ENCODE measurements at places on chromosomes 5 and 9.

- DNase-seq = peak; percentile 75
These were observed 10.9 kb downstream of the RAPGEF1 start for GRCh38 chr9:131728961-131729360.

DNA sequence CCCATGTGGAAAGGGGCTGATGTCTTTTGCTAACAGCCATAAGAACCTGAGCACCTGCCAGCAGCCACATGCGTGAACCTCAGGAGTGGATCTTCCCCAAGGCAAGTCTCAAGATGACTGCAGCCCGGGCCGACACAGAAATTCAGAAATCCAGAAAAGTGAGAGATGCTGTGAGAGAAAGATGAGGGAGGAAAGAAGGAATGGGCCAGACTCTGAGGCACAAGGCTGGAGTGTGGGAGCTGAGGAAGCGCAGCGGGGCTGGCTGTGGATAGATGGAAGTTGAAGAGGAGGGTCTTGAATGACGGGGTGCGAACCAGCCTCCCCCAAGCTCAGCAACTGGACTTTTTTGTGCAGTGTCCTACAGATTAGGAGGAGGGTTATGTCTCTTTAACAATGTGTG lies 337.8 kb downstream of the GADD45G start:
- no peak for DNase-seq

DNA sequence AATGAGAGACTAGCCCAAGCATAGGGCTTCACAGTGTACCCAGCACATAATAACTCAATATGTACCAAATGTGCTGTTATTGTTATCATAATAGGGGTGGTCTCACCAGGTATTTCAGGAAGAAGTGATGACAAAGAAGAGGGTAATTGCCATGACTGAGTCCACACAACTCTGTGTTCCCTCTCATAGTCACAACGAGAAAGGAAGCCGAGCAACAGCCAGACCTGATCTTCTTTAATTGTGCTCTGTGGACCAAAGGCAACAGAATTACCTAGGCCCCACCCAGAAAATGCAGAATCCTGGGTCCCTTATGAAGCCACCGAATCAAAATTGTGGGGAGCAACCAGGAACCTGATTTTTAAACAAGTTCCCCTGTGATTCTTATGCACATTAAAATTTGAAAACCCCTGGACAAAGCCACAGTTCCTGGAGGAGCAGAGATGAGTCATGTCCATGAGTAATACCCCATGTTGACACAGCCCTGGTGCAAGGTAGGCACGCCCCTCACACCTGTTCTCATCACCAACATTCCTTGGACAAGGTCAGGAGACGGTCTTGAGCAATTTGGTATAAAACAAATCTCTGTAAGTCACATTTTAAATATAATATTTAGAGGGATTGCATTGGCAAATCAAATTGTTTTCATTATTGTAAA lies 5.2 kb downstream of the FGF1 start:
- no peak for DNase-seq

- DNase-seq = no peak
These were observed 14.3 kb downstream of the SYK start for GRCh38 chr9:90815944-90816357.

DNA sequence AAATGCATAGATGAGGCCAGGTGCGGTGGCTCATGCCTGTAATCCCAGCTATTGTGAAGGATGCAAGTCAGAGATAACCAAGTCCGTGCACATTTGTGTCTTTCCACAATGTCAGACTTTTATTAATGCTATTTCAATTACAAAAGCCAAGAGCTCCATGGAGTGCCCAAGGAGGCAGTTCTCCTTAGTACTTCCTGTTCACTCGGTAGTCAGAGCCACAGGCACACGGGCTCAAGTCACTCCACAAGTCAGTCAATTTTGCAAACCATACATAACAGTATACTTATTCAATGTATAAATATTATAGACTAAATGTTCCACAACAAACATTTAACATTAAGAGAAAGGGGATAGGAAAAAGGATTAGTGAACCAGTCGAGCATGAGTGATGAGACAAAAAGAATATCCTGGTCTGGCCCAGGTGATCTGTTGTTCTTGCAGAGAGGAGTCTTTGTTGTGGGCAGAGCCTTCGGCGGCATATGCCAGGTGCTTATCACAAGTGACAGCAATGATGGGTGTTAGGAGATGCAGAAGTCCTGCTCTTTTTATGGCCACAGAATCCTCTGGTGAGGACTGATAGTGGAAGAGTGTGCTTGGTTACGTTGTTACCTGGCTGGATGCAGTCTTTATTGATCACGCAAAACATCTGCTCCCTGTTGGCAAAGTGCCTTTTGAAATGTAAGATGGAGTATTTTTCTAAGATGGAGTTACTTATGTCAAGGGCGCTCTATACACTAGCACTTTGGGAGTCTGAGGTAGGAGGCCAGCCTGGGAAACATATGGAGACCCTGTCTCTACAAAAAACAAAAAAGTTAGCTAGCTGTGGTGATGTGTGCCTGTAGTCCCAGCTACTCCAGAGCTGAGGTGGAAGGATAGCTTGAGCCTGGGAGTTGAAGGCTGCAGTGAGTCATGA lies 167.0 kb upstream of the FBXL17 start:
- DNase-seq = no peak

GRCh38 chr9:108761655-108762347 lies 94.0 kb downstream of the ACTL7B start:
- DNase-seq = peak; percentile 29

- DNase-seq = no peak
These were observed 297.4 kb upstream of the TAS2R1 start for GRCh38 chr5:9927521-9927997.

- DNase-seq = no peak
These were observed 27.4 kb downstream of the FAM219A start for GRCh38 chr9:34430843-34431437.

GRCh38 chr5:108997720-108998119 lies 250.0 kb downstream of the FER start:
- no peak for DNase-seq

GRCh38 chr5:53892224-53892623 lies 331.8 kb downstream of the NDUFS4 start:
- DNase-seq = no peak

GRCh38 chr5:3386637-3387036 lies 209.0 kb upstream of the IRX1 start:
- DNase-seq = no peak

GRCh38 chr9:82560457-82560904 lies 502.5 kb downstream of the RASEF start:
- no peak for DNase-seq

- DNase-seq = peak; percentile 80
These were observed 12.7 kb upstream of the TMEM174 start for GRCh38 chr5:73160239-73160671.

GRCh38 chr5:132455614-132456115 lies 34.9 kb downstream of the IRF1 start:
- DNase-seq = no peak

- DNase-seq = no peak
These were observed 47.3 kb downstream of the SEC61B start for GRCh38 chr9:99269416-99269815.

DNA sequence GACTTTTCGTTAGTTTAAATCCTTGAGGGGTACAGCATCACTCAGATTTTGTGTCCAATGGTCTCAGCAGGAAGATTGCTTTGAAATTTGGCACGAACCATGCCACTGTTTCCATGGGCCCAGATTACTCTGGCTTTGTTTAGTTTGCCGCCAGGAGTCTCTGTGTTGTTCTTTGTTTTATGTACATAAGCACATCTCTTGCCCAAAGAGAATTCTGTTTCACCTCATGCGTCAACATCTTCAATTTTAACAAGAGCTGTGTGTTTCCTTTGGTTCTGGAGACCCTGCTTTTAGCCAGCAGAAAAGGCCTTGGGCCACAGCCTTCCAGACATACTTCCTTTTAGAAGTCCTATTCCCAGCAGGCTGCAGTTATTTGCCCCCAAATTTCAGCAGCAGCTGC lies 62.4 kb downstream of the TNPO1 start:
- DNase-seq = no peak

- DNase-seq = no peak
These were observed 184.3 kb downstream of the CTNND2 start for GRCh38 chr5:11719888-11720481.

DNA sequence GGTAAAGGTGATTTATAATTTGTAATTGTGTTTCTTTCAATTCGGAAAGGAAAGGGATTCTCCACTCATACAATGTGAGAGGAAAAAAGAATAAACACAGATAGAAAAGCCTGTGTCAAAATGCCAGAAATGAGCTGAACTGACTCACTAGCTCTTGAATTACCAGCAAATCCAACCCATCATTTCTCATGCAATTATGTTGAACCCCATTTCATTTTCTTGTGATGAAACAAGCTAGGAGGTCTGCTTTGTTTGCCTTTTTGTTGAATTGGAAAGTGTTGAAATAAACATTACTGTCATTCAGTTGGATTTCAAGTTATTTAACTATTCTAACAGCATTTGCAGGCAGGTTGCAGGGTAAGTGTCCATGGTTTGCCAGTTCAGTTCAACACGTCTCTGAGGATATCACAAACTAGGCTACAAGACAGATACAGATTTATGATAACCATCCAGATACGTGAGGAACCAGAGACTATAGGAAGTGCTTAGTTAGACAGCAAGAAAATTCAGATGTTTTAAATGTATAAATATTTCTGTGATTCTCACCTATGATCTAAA lies 547.2 kb downstream of the MAT2B start:
- no peak for DNase-seq

- DNase-seq = no peak
These were observed 975 bp upstream of the NXNL2 start for GRCh38 chr9:88533951-88534455.

DNA sequence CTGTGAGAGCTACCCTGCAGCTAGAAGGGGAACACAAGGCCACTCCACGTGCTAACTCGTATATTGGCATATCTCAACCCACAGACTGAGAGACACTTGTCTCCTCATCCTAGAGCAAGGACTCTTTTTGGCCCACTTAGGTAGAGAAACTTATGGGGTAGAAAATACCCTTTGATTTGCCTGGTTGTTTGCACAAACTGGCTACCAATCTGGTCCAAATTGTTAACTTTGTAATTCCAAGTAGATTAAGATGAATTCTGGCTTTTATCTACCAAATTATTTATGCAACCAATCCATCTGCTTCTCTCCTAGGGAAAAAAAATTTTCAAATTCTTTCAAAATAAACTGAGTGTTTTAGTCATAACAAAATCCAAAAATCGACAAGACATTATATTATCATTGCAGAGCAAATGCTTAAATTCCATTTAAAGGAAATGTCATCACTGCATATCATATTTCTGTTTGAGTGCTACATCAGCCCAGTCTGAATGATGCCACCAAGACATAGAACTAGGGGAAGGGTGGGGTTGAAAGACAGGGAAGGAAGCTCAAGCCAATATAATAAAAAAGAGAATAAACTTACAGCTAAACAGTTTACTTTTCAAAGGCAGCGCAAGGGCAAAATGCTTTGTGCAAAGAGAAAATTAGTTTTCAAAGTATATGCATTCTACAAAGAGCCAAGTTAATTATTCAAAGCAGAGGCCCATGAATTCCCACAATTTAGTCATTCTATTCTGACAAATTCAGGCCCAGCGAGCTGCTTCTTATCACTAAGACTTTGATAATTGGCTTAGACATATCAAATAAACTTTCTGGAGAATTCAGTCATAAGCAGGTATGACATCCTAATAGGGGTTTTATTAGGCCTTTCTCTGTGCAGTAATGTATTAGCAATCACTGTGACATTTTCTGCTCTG lies 198.0 kb downstream of the CAAP1 start:
- no peak for DNase-seq

DNA sequence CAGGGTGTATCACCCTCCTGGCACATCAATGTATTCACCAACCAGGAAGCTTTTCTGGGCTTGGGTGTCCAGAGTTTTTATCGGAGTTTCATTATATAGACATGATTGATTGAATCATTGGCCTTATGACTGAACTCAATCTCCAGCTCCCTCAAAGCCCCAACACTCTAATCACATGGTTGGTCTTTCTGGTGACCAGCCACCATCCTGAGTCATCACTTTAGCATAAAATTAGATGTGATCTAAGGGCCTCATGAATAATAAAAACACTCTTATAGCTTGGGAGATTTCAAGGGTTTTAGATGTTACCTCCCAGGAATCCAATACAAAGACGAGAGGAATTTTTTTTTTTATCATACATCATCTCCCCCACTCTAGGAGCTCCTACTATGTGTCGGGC lies 7.7 kb upstream of the PBX3 start:
- DNase-seq = no peak

GRCh38 chr5:78905084-78905938 lies 79.8 kb downstream of the ARSB start:
- no peak for DNase-seq

- no peak for DNase-seq
These were observed 885 bp downstream of the MPDZ start for GRCh38 chr9:13278368-13279246.

- no peak for DNase-seq
These were observed 3.0 kb downstream of the LAMC3 start for GRCh38 chr9:131012023-131012334.

- DNase-seq = no peak
These were observed 22.6 kb downstream of the SSBP2 start for GRCh38 chr5:81728301-81728700.

GRCh38 chr5:110738503-110738811 lies 350 bp upstream of the SLC25A46 start:
- no peak for DNase-seq

GRCh38 chr5:28855626-28856025 lies 1817.2 kb upstream of the CDH9 start:
- DNase-seq = no peak

DNA sequence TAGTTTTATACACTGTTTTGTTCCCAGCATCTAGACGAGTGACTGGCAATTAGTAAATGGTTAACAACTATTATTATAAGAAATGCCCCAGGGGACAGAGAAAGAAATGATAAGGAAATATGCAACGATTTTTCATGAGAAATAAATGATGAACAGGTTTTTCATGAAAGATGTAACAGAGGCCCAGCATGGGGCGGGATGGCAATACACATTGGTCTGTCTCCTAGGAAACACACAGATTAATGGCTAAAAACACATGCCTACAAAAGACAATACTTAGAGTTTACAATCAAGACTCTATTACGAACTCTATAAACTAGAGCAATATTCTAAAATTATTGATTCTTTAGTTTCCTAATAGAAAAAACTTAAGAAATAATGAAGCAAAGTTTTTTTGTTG lies 441.5 kb upstream of the CDH9 start:
- no peak for DNase-seq

DNA sequence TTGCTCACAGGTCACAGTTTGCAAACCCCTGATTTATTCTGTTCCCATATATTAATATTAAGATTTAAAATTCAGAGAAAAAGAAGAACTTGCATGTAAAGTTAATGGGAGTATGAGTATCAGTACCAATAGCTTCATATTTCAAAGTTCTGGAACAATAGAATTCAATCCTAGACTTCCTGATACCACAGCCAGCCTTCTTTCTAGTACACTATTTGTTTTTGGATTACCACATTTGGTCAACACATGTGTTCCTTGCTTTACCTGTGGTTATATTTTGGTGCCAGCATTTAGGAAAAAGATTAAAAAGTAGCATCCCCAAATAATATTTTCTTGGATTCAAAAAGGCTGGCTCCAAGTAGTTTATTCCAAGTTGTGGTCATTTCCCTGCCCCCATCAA lies 49.5 kb downstream of the SPINK5 start:
- DNase-seq = no peak

DNA sequence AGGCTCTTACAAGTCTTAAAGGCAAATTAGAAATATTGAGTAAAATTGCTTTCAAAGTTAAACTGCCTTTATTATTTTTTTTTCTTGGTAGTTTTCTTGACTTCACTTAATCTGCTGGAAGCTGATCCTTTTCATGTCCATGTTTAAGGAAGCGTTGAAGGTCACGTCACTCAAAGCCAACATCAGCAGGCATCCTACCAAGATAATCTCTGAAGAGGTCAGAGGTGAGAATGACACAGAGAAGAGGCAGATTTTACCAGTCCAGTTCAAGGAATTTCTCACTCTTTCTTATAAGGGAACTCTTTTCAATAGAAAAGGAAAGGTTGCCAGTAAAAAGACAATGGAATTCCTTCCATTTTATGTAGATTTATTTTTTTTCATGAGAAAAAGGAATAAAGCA lies 259.8 kb downstream of the ANXA1 start:
- no peak for DNase-seq
